ENCODE measurements at places on chromosomes 11 and 22. TPM values are rescaled to one million over a fixed set of nuclear protein-coding genes. Genes with fewer than 3 reads are reported as not detected.

The GVQW3 gene
- 4.5 TPM for polyA plus RNA-seq

GRCh38 chr11:45924927-45925326 is 2.5 kb downstream of the LARGE2 start:
- DNase-seq, result no peak

DNA sequence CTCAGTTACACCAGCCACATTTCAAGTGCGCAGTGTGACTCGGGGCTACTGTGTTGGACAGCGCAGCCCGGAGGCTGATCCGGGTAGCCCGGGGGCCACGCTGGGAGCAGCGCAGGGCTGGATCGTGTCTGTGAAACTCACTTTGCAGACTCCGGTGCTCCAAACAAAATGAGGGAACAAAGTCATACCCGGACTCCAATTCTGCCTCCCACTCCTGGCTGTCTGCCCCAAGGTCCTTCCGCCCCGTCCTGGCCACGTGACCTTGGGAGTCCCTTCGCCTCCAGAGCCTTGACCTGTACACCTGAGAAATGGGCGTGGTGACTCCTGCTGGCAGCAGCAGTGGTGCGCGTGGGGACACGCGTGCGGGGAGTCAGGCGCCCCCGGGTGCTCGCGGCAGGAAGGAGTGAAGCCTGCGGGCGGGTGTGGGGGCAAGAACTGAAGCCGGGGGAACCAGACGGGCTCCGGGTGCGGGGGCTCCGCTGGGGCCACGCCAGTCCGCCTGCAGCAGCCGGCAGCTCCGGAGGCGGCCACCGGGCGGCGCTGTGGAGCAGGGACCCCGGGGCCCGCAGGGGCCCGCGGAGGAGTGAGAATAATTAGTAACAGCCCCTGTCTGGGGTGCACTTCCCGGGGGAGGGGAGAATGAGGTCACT is 42.4 kb downstream of the KCNJ4 start:
- DNase-seq, result no peak

DNA sequence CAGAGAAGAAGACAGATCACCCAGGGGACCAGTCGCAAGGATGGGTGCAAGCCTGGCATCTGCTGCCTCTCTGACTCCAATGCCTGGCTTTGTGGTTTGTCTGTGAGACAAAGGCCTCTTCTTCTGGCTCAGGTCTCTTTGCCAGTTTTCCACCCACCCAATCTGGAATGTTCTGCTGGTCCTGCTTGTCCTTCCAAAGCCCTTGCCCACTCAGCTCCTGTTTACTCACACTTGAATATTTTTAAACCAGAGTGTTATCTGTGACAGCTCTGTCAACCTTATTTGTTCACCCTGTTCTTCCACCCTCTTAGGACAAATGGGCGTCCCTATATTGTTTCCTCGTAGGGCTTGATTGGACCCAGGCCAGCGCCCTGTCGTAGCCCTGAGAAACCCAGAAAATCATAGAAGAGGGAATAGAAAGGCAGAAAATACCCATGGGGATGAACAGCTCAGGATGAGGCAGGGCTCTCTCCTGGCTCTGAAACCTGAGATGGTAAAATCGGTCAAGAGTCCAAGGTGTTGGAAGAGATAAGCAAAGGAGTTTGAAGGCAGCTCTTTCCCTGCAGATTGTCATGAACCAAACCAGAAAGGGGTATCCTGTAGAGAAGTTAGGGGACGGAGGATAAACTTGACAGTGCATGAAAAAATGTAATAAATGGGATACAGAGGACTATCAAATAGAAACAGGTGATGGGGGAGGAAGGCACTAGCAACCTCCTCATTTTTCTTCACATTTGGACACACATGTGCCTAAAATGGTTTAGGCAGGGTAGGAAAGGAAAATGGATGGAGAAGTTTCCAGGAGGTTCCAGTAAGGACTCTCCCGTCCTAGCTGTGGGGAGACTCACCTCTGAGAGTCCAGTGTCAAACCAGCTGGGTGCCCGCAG is 651 bp downstream of the CRYAB start:
- DNase-seq, result no peak

The SCGB1A1 gene
- not detected for polyA plus RNA-seq

The SPA17 gene
- 3.3 TPM for polyA plus RNA-seq

DNA sequence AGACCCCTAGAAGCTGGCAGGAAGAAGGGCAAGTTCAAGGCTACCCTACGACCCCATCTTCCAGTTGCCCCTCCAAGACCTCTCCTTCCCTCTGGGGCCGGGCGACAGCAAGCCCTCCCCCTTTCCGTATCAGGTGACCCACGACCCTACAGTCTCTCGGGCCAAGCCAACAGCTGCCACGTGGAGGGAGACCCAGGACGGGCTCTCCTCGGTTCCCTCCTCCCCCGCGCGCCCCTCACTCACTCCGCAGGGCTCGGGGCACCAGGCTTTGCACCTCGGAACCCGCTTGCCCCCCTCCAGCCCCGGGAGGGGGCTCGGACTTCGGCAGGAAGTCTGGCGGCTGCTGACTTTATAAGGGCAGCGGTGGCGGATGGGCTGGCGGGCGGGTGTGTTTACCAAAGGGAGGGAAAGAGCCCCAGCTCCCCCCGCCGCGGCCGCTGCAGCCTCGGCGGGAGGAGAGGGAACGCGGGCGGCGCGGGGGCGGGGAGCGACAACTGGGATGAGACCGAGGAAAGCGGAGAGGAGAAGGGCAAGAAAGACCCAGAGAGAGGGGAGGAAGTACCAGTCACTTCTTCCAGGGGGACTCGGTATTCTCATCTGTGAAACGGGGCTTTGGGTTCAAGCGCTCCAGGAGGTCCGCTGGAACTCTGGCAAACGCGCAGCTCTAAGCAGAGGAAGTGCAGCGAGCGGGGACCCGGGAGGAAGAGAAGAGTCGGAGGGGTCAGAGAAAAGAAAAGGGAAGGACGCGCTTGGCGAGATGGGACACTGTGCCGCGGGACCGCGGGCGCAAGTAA is 767 bp downstream of the SLC43A1 start:
- DNase-seq, result no peak

The PRRG4 gene
- 0.11 TPM for polyA plus RNA-seq

- no peak for DNase-seq
Observed at GRCh38 chr11:33892906-33893594, 1.2 kb upstream of the LMO2 start.

GRCh38 chr11:102640946-102641345 is 15.8 kb upstream of the MMP20 start:
- DNase-seq, result no peak

The APOBEC3G gene
- 3.2 TPM for polyA plus RNA-seq

DNA sequence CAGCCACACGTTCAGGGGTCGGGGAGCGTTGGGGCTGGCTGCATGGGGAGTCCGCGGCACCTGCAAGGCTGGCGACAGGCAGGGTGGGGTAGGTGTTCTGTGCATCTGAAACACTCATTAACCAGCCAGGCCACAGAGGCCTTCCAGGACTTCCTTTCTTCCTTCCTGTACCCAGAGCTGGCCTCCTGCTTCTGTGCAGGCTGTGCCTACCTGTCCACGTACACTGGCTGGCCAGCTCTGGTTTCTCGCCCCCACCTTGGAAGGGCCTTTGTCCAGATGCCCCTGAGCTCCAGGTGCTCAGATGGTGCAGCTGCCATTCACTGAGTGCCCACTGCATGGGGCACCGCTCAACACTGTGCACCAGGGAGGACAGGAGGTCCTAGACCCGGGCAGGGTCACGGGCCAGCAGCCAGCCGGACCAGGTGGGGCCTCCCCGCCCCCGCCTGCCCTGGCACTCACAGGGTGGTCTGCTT is 15.9 kb downstream of the TTLL12 start:
- no peak for DNase-seq

DNA sequence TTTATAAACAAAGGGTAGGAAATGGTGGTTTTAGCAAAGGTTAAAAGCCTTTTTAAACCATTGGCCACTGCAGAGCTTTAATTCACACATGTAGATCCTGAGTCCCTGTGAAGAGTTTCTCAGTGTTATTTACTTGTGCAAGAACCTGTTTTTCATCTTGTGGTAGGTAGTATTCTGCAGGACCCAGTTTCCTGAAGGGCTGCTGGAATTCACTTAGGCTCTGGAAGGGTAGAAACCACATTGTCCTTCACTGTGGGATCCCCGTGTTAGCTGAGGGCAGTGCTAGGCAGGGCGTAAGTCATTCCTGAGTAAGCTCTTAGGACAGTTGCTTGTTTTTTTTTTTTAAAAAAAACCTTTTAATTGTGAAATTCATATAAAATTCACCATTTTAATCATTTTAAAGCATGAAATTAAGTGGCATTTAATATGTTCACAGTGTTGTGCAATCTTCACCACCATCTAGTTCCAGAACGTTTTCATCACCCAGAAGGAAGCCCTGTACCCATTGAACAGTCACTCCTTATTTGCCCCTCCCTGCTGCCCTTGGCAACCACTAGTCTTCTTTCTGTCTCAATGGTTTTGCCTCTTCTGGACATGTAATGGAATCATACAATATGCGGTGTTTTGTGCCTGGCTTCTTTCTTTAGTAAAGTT is 77.7 kb downstream of the C22orf31 start:
- no peak for DNase-seq

DNA sequence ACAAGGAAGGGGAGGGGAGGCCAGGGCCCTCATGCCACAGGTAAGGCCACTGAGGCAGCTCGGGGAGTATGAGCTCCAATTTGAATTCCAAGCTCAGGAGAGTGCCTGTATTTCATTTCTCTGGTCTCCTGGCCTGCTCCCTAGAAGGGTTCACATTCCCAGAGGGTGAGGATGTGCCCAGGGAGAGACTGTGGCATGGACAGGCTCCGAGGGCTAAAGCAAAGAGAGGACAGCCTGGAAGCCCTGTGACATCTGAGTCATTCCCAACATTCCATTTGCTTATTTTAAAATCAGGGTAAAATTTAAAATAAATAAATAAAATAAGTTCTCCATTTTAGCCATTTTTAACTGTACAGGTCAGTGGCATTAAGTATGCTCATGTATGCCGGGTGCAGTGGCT is 18.6 kb upstream of the FOLR1 start:
- DNase-seq, result no peak

The ANGPTL5 gene
- polyA plus RNA-seq, result 0.38 TPM

DNA sequence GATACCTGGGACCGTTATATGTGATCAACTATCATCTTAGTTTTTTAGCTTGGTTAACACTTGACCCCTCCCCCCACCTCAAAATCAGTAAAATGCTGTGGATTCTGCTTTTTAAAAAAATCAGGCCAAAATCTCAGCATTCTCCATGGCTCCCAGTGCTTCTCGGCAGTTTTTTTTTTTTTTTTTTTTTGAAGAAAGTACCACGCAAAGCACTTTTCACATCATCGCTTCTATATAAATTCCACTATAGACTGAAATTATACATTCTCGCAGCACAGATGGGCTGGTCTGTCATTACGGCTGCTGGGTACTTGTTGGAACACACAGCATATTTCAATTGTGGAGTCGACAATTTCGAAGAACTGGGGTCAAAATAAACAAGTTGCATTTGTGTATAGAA is 67.7 kb upstream of the PPARA start:
- DNase-seq, result no peak

DNA sequence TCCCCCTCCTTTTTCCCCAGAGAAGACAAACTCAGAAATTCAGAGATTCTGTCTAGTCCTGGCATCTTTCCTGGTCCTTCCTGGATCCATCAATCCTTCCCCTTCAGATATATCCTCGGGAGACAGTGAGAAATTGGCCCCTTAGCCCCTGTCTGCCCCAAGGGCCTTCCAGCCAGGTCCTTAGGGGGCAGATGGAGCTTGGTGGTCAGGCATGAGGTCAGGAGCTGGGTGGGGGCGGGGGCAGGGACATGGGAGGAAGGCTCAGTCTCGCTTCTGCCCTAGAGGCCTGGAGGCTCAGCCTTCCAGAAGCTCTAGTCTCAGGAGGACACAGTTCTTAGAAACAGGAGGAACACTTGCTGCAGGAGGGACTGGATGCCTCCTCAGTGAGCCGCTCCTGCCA is 207.7 kb upstream of the TBCEL start:
- no peak for DNase-seq

The OR2AG1 gene
- polyA plus RNA-seq, result 0.04 TPM

GRCh38 chr22:37781434-37782059 is 26.2 kb upstream of the GCAT start:
- no peak for DNase-seq

The APOA4 gene
- not detected for polyA plus RNA-seq

DNA sequence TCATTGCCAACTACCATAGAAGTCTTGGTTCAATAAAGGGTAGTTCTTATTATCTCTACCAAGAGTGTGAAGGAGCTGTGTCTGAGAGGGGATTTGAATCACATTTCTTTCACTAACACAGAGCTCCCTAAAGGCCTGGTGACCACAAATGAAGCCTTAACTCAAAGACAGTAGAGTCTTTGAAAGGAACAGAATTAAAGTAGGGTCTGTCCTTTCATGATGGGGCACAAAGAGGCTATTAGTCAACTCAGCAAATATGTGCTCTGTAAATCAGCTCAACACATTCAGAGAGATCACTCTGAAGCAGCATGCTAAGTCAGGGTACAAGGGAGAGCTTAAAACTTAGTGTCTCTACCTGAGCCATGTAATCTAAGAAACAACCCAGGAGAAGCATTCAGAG is 212.4 kb upstream of the SYN3 start:
- no peak for DNase-seq

- no peak for DNase-seq
Observed at GRCh38 chr22:30490399-30490798, 15.1 kb downstream of the SEC14L4 start.

The SF3A1 gene
- 69.4 TPM for polyA plus RNA-seq

DNA sequence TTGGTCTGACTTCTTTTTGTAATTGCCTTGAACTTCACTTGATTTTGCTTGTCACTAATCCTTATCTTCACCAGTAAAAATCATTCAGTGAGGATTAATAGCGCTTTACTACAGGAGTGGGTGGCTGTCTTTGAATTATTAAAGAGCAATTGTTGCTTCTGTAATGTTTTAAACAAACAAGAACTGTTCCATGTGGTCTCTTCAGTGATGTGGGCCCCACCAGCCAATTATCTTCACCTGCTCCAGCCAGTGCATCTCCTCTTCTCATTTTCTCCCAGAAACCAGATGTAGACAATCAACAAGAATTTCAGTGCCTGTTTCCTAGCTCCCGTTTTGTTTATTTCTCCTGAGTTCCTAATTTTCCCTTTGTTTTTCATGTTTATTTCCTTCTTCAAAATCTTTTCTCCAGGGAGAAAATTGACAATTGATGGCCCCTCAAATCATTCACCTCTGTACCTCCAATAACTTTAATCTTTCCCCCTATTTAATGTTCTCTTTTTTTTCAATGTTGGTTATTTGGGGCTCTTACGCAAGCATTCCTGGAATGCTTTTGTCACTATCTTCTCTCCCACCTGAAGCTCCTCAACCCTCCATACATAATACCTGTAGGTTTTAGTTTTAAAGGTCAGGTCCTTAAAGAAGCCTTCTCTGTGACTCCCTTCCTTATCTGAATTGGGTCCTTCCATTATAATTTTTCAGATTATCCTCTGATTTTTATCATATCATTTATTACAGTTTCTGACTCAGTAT is 115.1 kb downstream of the ARFGAP2 start:
- no peak for DNase-seq
